Stimulated activated naive CD8-positive, alpha-beta T cell treated with anti-CD3 and anti-CD28 coated beads, Interleukin-15, amount 100 ng/mL, for 72 hours (primary cell): ENCODE measurements at places on chromosomes 7 and 10.

GRCh38 chr7:22672846-22673680, 53.9 kb upstream of the IL6 start:
- no peak for DNase-seq

GRCh38 chr10:114544045-114544659, 113.9 kb downstream of the ABLIM1 start:
- peak; percentile 80 for DNase-seq

DNA sequence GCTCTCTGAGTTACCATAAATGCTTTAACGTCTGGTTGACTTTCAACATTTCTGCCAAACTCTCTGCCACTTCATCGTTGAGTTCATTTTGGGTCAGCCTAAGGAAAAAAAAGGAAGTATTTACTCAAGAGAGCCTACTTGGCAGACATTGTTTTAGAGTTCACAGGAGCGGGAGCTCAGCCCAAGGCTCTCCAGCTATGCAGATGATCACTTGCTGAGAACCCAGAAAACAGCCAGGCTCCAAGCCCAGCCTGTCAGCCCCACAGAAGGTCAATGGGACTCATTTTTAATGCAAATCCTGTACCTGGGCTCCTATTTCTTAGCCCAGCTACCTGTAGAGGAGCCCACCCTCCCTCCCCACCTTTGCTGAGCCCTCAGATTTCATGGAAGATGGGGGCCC, 45.5 kb downstream of the NOD1 start:
- no peak for DNase-seq

DNA sequence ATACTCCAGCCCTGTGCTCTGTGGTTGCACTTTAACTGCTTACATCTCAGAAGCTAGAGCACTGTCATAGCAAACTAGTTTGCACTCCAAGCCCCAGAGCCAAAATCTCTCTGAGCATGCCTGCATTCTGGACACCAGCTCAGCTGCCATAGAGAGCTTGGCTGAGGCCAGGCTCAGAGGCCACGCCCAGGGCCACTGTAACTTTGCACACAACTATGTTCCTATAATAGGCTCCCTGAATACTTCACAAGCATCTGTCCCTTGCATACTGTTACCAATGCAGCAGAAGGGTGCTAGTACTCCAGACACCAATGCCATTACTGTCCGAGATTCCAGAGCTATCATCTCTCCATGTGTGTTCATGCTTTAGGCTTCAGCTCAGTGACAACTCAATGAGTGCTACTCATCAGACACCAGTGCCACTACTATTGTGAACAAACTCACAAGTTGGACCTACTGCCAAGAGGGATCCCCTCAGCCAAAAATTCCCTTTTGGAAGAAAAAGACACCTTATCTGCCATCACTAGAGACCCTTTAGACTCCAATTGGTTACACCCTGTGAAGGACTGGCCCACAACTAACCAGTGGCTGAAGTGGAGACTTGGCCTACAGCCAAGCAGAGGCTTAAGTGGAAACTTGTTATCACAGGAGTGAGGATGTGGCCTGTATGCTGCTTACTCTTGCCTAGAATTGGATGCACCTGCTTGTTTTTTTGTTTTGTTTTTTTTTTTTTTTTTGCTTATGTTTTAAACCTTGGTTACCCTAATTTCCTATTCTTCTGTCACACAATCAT, 211.6 kb upstream of the MAGI2 start:
- no peak for DNase-seq

- DNase-seq = no peak
Measured at GRCh38 chr10:70306181-70306705, 22.4 kb upstream of the NPFFR1 start.

GRCh38 chr10:103154521-103155299, 38.4 kb downstream of the NT5C2 start:
- no peak for DNase-seq

DNA sequence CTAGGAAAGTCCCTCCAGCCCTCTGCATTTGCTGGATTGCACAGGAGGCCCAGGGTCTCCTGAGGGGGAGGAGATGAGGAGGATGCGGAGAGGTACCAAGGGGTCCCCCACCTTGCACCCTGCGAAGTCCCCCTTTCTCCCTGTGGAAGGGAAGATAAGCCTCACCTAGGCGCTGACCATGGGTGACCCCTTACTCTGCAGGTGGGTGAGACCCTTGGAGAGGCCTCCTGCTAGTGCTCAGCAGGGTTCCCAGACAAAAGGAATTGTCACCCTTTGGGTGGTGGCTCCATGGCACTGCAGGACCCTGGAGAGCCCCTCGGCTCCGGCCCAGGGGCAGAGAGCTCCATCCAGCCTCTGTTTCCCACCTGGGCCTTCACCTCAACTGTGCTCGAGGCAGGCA, 107.0 kb upstream of the RET start:
- DNase-seq = no peak

- DNase-seq = no peak
Measured at GRCh38 chr10:47260505-47261111, 39.4 kb upstream of the GDF10 start.

DNA sequence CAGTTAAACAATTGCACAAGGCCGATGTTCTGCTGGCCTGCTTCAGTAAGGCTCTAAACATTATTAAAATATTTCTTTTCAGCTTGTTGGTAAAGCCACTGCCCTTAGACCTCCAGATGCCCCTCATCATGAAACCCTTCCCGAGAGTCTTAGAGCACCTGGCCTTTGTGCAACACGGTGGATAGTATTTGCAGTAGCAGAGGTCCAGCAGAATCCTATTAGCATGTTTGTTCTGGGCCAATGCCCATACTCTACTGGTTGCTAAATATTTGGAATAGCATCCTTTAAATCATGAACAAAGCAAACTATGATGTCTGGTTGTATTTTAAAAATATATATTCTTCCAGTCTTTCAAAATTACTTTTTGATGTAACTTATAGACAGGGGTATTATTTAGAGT, 584.6 kb downstream of the CNTNAP2 start:
- DNase-seq = no peak
